ENCODE measurements at places on chromosomes 5 and 9.

DNA sequence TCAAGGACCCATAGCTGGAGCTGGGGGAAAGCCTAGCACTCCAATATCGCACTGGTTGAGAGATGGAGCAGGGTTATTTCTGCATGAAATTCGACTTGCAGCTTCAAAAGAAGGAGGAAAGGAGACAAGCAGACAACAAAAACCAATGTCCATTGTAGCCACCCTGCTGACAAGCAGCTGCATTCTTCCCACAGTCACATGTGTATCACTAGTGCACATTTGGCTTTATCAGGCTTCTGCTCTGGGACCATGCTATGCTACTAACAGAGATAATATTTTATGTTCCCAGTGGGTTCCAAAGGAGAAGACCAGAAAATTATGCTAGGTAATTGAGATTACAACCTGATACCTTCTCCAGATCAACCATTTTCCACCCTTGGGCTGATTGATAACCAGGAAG lies 59.7 kb downstream of the MFAP3 start:
- DNase-seq: no peak

DNA sequence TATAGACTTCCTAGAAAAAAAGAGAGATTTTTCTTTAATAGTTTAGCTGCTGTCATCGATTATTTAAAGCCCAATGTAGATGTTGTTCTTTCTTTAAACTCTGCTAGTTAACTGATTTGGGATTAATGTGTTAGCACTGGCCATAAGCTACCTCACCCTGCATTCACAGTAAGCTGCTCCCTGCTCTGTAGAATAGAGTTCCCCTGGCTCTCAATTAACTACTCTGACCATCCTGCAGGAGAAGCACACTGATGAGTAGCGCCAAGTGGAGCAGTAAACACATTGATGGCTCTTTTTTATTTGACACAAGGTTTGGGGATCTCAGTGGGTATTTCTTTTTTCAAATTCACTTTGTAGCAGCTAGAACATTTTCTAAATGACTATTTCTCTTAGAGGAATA lies 807.9 kb upstream of the ZNF608 start:
- no peak for DNase-seq

GRCh38 chr5:14086261-14086660 lies 56.9 kb upstream of the TRIO start:
- no peak for DNase-seq

DNA sequence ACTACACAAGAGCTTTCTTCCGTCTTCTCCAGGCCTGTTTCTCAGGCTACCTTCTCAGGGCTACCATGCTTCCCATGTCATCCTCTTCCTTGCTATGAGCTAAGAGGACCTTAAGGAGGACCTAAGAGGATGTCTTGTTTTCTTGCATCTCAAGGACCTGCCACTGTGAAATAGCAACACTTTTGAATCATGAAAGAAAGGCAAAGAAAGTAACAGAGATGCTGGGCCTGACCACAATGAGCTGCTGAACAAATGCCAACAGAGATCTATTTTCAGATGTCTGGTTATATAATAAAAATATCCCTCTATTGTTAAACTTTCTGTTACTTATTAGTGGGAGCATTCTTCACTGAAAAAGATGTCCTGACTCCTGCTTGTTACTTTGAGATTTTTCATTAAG lies 36.7 kb upstream of the ANXA1 start:
- DNase-seq: no peak

DNA sequence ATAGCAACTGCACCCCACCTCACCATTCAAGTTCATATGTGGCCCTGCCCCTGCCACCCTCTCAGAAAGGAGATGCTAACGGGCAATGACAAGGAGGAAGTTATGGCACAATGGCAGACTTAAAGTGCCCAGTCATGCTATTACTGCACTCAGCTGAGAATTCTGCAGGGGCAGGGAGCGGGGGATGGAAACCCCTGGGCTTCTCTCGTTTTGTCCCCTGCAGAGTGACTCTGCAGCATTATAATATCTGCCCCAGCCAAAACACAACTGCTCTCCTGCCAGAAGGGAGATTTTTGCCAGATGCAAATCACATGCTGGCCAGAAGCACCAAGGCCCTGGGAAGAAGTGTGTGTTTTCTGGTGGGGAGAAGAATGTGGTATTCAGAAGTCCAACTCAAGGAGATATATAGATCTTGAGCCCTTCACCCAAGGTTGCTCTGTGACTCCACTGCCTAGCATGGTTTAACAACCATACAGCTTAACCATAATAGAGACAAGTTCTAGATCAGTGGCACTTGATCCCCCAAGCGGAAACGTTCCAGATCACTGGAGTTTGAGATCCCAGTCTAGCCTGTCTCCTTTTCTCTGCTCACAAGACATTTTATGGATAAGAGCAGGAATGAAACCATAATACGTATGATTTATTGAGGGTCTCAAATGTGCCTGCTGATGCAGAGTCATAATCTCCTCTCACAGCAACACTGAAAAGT lies 207.0 kb upstream of the MAP3K1 start:
- DNase-seq: no peak

DNA sequence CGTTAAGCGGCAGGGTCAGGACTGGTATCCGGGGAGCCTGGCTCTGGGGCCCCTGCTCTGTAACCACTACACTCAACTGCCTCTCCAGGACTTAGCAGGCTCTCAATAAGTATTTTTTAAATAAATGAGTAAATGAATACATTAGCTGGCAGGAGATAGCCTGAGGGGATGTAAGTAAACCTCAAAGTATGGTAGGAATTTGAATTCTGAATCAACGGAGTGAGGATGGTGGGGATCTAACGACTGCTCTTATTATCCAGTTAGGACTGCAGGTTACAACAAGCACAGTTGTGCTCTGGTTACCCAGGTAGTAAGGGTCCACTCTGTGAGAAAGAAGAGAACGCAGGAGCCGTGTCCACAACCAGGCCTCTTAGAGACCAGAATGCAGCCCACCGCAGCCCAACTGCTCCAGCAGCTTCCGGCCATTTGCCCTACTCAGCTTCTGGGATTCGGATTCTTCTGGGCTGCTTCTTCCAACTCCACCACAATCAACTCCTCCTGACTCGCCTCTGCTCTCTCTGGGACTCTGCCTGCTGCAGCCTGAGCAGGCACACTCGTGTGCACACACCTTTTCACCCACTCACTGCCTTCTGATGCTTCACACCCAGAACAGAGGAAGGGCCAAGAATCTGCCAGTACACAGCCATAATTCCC lies 52.6 kb downstream of the MED27 start:
- DNase-seq: no peak

DNA sequence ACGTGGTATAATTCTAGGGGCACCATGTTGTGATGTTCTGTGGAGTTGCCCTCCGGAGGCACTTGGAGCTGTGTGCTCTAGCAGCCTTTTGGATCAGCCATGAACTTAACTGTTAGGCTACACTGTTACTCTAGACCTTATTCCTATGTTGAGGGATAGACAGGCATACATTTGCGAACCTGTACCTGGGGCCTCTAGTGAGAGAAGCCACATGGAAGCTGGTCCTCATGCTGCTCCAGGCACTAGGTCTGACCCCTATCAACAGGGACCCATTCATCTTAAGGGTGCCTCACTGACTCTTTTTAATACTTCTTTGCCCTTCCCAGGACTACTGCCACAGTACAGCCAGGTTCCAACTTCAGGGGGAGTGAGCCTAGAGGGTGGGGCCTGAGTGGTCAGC lies 594.8 kb downstream of the RAB3C start:
- DNase-seq: no peak

DNA sequence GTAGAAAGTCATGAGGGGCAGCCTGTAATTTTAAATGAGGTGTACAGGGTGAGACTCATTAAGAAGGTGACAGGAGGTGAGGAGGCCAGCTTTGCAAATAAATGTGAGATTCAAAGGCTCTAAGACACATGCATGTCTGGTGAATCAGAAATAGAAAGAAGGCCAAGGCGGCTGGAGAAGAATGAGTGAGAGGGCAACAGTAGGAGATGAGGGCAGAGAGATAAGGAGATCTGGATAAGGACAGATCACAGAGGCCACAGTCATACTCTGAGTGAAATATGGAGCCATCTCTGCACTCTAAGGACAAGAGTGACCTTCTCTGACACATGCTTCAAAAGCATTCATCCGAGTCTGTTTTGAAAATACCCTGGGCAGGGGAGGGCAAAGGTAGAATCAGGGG lies 90.7 kb downstream of the RAD23B start:
- DNase-seq: no peak

GRCh38 chr9:90466441-90466840 lies 176.2 kb downstream of the DIRAS2 start:
- no peak for DNase-seq

GRCh38 chr9:2691626-2692025 lies 25.7 kb upstream of the KCNV2 start:
- DNase-seq: no peak

- no peak for DNase-seq
Observed at GRCh38 chr5:53834500-53834899, 274.1 kb downstream of the NDUFS4 start.

GRCh38 chr9:72396247-72397091 lies 31.5 kb upstream of the ZFAND5 start:
- no peak for DNase-seq
